ENCODE measurements at places on chromosomes 5 and 9. TPM values are rescaled to one million over a fixed set of nuclear protein-coding genes. Genes with fewer than 3 reads are reported as not detected.

DNA sequence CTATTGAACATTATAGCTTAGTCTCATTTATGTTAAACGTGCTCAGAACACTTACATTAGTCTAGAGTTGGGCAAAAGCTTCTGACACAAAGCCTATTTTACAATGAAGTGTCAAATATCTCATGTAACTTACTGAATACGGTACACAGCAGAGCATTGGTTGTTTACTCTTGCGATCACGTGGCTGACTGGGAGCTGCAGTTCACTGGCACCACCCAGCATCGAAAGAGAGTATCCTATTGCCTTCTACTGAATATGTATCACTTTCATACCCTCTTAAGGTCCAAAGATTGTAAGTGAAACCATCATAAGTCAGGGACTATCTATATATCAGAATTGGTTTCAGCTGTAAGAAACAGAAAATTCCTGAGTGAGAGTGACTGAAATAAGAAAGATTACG lies 42.6 kb upstream of the OSMR start:
- DNase-seq: no peak

Gene IFNA21
- total RNA-seq: not detected

DNA sequence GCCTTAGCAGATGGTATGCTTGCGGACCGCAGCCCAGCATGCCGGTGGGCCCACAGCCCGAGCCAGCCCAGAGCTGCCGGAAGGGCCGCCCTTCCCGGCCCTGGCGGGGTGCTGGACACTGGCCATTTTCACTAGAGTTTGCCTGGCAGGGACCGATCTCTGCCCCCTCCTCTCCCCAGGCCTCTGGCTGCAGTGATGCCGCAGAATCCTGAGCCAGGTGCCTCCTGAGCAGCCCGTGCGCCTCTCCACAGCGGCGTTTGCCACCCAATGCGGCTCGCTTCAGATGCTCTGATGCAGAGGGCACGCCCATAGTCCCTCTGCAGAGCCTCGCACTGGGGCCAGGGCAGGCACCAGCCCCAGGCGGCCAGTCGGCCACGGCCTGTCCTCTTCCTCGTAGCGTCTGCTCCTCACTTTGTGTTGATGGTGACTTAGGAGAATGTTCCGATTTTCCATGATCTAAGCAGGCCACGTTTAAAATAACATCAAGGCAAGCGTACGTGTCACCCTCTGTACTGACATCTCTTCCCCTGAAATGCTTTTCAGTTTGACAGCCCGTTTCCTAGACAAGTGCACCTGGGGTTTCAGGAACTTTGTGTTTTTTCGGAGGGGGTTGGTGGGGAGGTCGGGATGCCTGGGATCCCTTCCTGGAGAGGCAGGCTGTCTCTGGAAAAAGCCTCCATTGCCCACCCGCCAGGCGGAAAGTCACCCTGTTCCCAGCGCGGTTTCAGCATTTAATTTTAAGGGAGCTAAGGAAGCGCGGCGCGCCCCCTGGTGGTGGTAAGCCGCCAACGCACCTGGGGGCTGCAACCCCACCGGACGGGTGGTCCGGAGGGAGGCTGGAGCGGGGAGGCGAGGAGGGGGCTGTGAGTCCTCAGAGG lies 29.8 kb upstream of the HMCN2 start:
- DNase-seq: peak; percentile 44

DNA sequence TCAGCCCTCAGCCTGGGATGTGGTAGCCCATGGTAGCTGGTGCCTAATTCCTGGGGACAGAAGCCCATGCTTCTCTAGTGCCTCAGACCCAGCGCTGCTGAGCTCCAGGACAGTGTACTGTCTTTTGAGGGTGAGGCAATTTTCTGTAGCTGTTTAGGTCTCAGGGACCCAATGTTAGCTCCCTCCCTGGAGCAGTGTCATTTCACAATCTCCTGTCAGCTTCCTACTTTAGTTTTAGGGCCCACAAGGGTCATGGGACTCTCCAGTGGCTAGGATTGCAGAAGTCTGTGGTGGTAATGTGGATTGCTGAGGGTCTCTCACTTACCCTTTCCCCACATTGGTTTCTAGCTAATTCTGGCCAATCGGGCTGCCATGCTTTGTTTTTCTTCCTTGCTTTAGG lies 67.7 kb upstream of the CCL21 start:
- DNase-seq: no peak

- DNase-seq: no peak
These were observed 41.4 kb downstream of the DAB2IP start for GRCh38 chr9:121692606-121693387.

Gene ARHGEF37
- total RNA-seq: 24.5 TPM

Gene KLF9
- total RNA-seq: 170 TPM

Gene NRARP
- 2.4 TPM for total RNA-seq

DNA sequence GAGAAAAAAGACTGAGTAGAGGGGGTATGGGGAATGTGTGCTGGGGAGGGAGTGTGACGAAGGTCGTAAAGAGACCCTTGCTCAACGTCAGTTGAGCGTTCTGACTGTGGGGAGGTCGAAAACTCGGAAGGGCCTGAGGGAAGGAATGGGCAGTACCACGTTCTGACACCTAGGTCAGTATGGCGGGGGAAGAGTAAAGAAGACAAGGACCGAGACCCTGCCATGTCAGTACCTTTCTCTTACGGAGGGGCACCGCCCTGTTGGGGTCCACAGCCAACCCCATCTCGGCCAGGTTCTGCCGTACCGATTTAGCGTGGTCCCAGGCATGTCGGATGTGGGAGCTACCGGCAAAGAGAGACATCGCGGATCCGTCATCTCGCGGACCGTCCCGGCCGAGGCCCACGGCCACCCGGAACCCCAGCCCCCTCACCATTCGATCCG lies 375 bp downstream of the NOP16 start:
- no peak for DNase-seq

- DNase-seq: no peak
These were observed 992 bp downstream of the LCNL1 start for GRCh38 chr9:136983656-136984314.

Gene GAS1
- 15.6 TPM for total RNA-seq

Gene FBP1
- 0.46 TPM for total RNA-seq

DNA sequence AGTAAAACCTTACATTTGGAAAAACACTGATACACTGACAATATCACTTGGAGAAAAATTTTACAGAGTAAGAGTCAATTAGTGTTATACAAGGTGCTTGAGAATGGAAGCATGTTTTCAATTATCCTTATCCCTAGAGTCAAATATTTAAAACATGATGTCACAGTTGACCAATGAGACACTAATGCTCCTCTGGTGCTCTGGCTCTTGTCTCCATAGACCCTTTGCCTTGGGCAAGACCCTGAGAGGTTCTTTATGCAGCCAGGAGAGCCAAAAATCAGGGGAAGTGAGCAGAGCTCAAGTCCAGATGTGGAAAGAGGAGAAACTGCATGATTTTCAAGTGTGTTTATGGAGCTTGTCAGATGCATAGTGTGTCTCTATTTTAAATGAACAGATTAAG lies 153.9 kb downstream of the MARCHF11 start:
- DNase-seq: no peak

Gene CFAP157
- not detected for total RNA-seq

- no peak for DNase-seq
These were observed 11.6 kb upstream of the CRB2 start for GRCh38 chr9:123344192-123344949.

- DNase-seq: no peak
These were observed 3.8 kb upstream of the NPDC1 start for GRCh38 chr9:137049544-137050449.

Gene DROSHA
- 9.2 TPM for total RNA-seq

- no peak for DNase-seq
These were observed 36.9 kb downstream of the LMX1B start for GRCh38 chr9:126650404-126651341.

GRCh38 chr9:110891760-110892159 lies 146.5 kb downstream of the LPAR1 start:
- no peak for DNase-seq

DNA sequence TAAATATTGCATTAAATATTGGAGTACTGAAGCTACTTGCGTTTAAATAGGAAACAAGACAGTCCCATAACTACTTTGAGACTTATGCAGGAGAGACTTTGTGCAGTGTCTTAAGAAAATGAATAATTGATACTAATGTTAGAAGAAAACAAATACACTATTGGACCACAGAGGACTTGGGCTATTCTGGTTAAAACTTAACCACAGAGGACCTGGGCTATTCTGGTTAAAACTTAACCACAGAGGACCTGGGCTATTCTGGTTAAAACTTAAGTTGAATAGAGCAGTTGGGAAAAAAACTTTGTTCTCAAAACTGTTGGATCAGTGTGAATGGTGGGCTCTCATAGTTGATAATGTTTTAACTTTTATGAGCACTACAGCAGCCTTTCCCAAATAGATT lies 141.7 kb downstream of the WDR70 start:
- no peak for DNase-seq

- no peak for DNase-seq
These were observed 18.9 kb downstream of the FAM78A start for GRCh38 chr9:131257266-131258025.

DNA sequence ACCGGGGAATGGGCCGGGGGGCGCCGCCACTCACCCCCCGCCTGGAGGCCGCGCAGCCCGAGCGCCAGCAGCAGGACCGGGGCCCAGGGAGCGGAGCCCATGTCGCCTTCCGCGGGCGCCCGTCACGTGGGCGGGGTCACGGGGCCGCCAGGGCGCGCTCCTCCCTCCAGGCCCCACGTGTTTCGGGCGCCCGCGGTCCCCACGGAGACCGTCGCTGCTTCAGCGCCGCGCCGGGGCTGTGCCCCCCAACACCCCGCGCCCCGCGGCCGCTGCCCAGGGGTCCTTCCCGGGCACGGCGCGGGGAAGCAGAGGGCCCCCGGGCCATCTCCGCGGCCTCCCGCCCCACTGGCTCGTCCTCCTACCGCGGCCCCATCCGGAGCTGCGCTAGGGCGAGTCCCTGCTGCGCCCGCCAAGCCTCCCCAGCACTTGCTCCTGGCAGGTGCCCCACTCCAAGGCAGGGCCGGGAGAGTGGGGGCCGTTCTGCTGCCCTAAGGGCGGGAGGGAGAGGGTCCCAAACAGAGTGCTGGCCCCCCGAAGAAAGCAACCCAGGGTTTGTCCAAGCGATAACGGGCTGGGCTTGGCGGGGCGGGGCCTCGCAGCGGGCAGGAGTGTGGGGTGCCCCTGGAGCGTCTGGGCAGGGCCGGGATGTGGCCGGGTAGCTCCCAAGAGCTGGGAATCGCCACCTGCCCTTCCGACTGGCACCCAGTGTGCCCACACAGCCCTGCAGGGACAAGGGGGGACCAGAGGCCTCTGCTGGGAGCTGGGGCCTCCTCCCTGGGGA lies at the start of gene DPP7:
TSS of gene DPP7 (minus strand) at position 121 of the 781 bp plus-strand sequence. CDS start at position 101, 20 bp downstream.
- peak; percentile 67 for DNase-seq

GRCh38 chr9:96779089-96779488 lies 1.2 kb upstream of the ZNF510 start:
- no peak for DNase-seq

Gene RLN2
- total RNA-seq: not detected

DNA sequence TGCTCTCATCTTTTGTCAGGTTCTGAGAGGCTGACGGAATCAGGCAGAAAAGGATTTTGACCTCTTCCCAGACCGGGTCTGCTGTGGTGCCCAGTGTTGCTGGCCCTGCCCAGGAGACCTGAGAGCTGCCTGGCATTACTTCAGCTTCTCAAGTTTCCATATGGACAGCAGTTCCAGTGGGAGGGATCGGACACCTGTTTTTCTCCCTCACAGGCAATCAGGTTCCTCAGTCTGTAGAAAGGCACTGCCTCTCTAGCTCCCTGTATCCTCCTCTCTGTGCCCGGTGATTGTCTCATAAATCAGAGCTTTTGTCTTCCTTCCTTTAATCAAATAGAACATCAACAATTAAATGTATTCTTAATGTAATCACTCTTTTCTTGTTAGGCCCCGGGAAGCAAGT lies 198.7 kb downstream of the SEMA6A start:
- DNase-seq: peak; percentile 86

All from gastrocnemius medialis (tissue), 4 donors.